ENCODE measurements at places on chromosomes 1 and 21.

- peak; percentile 48 for DNase-seq
These were observed 974.8 kb downstream of the ADGRL2 start for GRCh38 chr1:82775406-82776000.

- peak; percentile 20 for DNase-seq
These were observed 82.3 kb downstream of the MRPL37 start for GRCh38 chr1:54282101-54282847.

- DNase-seq: no peak
These were observed 82.4 kb upstream of the VAMP3 start for GRCh38 chr1:7688659-7689058.

GRCh38 chr1:203278082-203278884 lies 27.0 kb upstream of the BTG2 start:
- DNase-seq: peak; percentile 38

DNA sequence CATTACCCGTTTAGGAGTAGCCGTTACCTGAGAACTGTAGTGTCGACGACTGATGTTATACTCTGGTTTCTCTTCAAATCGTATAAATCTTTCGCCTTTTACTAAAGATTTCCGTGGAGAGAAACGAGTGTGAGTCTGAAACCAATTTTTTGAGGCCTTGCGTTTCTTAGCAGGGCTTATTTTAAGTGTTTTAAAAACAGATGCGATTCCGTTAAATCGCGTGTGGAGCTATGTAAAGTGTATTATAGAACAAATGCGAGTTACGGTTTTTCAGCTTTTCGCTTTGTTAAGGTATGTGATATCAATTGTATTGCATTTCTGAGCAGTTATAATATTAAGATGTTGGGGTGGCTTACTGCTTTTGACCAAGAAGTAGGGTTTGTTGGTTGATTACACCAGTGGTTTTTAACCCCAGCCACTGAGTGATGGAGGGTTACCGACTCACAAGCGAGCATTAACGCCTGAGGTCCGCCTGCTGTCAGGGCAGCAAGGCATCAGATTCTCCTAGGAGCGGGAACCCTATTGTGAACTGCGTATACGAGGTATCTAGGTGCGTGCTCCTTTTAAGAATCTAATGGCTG lies 18.0 kb downstream of the KIAA2013 start:
- DNase-seq: peak; percentile 78

DNA sequence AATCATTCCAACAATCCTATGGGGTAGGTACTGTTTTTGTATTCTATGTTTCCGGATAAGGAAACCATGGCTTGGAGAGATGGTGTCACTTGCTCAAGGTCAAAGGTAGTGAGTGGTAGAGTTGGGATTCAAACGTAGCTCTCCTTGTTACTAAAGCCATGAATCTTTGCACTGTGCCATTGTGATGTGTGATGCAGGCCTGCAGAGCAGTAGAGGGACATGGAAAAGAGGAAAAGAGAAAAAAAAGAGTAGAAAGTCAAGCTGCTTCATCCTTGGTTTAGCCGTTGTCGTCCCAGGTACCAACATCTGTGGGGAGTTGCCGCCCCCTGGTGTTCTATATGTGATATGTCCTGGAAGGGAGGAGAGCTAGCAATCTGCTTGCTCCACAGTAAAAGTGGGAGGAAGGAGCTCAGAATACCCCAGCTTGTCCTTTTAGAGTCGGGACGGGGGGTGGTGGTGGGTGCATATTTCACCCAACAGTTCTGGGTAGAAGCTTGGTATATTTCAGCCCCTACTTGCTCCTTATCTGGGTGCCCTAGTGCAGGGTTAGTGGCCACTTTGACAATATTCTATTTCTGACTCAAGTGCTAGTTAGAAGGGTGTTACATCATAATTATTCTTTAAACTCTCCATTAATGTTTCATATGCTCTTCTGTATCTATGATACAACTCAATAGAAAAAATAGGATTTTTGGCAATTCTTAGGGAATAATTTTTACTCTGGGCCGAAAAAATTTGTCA lies 98.4 kb downstream of the EBNA1BP2 start:
- DNase-seq: peak; percentile 69

All from stimulated activated naive CD8-positive, alpha-beta T cell treated with anti-CD3 and anti-CD28 coated beads, Interleukin-15, Interleukin-2, amounts not matched to agents 100 U/mL and 50 U/mL, for 24 hours (primary cell).